Stimulated activated CD8-positive, alpha-beta memory T cell treated with anti-CD3 and anti-CD28 coated beads, Interleukin-2, amount 100 ng/mL, for 1 hour (primary cell): ENCODE measurements at places on chromosomes 7 and 10.

GRCh38 chr7:107115762-107116540 is 52.9 kb upstream of the HBP1 start:
- DNase-seq: no peak

- no peak for DNase-seq
Observed at GRCh38 chr10:131014271-131014670, 297.2 kb downstream of the TCERG1L start.

GRCh38 chr7:104065491-104065890 is 76.0 kb upstream of the RELN start:
- no peak for DNase-seq

DNA sequence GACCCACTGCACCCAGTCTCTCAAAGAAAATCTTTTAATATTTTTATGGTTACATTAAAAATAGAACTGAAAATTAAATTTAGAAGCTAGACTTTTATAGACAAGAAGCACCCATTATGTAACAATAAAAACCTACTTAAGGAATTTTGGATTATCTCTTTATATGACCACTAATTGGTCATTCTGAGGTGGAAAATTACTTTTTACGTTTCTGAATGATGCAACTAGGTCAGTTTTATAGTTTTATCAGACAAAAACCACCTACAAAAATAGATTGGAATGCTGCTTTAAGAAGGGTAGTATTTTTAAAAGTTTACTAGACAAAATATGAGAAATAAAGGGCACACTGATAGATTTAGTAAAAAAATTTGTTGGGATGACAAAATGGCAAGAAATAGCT is 16.5 kb downstream of the SYPL1 start:
- no peak for DNase-seq

GRCh38 chr7:96837593-96837992 is 127.9 kb upstream of the SEM1 start:
- DNase-seq: no peak

DNA sequence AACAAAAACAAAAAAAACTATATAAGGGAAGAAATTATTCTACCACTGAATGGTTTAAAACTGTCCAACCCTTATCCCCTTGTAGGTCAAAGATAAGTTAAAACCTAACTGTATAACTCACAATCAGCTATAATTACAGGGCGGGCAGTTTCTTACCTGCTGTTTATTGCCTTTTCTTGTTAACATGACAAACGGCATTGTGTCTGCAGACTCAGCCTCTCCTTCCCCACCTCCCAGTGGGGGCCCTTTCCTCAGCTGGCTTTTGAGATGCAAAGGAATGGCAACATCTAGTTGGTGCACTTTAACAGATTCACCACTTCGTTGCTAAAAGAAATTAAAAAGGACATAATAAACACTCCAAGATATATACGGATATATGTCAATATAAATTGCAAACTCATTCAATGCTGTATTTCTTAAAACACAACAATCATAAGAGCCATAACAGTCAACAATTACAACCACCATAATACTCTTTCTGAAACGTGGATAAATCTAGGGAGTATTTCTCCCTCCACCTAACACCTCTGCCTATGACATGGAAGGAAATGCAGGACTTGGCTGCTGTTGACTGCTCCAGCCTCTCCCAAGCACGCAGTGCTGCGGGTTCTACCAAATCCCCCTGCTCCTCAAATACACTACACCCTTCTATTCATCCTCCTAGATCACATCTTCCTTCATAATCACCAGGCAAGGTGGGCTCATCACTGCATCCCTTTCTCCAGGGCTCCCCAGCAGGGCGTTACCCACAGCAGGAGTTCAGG is 106.0 kb downstream of the UPF2 start:
- DNase-seq: no peak
